Astrocyte of the hippocampus (primary cell): ENCODE measurements at places on chromosomes 7 and 10.

DNA sequence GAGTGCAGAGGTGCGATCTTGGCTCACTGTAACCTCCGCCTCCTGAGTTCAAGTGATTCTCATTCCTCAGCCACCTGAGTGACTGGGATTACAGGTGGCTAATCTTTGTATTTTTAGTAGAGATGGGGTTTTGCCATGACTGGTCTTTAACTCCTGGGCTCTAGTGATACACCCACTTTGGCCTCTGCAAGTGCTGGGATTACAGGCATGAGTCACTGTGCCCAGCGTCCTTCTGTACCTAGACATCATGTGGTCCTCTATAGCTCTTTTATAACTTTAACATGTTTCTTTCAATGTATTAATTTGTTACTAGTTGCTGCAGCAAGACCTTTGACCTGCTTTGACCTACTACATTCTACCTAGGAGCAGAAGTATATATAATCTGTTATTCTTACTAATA lies 38.7 kb upstream of the BICC1 start:
- no peak for DNase-seq

DNA sequence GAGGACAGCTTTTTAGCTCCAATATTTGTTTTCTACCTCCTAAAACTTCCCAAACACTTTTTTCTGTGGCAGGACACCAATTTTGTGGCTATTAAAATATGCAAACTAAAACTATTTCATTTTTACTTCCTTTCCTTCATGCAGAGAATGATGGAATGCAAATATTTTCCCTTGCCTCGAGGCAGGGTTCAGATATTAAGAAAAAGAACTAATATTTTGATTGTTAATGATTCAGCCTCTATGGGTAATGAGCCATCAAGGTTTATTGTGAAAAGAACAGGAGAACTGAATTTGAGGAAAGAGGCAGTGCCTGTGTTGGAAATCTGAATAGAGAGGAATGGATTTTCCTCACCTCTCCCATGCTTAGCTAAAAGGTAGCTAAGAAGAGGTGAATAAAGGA lies 43.1 kb upstream of the CASD1 start:
- no peak for DNase-seq

GRCh38 chr7:30471205-30471604 lies 7.4 kb downstream of the NOD1 start:
- DNase-seq = no peak

- peak; percentile 28 for DNase-seq
These were observed 26.5 kb upstream of the CNTNAP2 start for GRCh38 chr7:146090023-146090645.

DNA sequence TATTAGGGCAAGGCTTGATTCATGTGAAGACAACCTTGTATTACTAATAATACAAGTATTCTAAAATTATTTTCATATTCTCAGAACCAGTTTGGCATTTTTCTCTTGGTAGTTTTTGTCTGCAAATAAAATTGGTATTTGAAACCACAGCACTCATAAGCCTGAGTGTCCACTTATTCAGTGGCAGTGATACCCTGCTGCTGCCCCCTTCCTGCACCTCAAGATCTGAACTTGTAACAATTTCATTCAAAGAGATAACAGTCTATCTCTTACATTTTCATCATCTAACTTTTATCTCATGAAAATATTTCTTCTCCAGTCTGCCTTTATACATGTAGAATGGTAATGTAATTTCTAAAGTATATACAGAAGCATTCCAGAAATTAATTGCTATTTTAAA lies 9.3 kb downstream of the TFAM start:
- DNase-seq = no peak

DNA sequence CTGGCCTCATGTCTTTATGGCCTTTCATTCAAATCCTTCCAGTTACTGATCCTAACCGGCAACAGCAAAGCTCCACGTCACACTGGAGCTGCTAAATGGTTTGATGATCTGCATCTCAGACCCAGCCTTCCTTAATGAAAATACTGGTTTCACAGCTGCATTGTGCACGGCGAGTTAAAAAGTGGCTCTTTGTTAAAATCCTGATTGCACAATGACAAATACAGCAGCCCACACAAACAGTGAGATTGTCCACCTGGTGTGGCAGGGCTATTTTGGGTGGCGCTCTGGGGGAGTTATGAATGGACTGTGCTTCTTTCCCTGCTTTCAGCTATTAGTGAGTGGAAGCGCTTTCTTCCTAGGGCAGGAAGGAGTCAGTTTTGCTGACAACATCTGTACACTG lies 63.4 kb upstream of the C1QL3 start:
- no peak for DNase-seq

DNA sequence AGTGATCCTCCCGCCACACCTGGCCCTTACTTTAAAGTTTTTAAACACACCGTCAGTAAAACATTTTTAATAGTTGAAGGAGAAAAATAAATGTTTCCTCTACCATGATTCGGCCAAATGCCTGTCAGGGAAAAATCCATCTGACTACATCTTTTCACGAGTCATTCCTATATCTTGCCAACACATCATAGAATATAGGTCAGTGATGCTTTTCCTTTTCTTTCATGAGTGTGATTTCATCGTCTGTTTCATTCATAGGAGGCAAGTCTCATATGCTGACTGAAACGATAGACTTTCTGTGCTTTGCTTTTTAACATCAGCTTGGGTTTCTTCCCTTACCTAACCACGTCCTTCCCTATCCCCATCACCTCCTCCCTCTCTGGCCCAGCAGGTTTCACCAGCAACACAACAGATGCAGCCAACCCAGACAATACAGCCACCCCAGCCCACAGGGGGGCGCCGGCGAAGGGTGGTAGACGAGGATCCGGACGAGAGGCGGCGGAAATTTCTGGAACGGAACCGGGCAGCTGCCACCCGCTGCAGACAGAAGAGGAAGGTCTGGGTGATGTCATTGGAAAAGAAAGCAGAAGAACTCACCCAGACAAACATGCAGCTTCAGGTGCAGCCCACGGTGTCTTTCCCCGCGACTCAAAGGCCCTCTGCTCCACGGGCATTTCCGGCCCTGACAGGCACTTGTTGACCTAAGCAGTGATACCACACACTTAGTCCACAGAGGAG lies 149.2 kb downstream of the TRIL start:
- DNase-seq = no peak

DNA sequence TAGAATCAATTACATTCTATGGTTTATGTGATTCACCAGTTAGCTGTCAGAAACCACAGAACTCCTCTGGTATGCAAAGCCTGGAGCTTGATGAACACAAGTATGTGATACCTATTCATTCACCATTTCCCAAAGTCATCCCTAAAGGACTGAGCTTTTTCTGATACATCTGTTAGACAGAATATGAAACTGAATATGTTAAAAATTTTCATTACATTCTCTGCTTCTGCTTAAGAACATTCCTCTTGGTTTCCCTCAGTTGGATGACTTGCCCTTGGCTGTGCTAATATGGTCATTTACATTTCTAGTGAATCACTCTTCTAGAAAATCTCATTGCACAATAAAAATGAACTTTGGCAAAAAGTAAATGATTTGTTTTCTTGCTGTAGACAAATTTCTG lies 10.8 kb upstream of the PON1 start:
- DNase-seq = peak; percentile 80

DNA sequence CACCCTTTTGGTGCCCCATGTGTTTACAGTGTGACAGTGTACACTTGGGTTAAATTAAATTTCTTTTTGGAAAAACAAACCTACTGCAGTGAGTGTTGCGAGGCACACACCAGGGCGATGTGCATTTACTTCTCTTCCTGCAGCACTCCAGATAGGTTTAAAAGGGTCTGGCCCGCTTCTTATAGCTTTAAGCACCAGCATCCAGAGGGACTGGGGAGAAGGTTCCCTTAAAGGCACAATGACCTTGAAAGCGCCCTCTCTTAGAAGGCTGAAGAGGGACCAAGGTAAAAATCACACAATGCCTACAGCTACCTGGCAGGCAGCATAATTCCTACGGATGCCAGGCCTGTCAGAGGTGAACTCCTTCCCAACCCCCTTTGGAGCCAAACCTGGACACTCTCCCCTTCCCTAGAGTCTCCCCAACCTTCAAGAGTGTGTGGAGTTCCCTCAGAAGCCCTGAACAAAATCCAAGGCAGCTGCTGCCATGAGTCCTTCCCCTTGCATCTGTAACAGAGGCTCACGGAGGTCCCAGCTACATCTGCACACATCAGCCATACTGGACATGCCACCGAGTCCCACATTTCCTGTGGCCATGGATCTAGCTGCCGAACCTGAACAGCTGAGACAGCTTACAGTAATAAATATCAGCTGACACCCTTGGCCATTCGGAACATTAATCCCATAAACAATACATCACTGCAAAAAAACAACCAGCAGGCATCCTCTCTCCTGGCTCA lies 33.2 kb downstream of the TRIM8 start:
- no peak for DNase-seq

DNA sequence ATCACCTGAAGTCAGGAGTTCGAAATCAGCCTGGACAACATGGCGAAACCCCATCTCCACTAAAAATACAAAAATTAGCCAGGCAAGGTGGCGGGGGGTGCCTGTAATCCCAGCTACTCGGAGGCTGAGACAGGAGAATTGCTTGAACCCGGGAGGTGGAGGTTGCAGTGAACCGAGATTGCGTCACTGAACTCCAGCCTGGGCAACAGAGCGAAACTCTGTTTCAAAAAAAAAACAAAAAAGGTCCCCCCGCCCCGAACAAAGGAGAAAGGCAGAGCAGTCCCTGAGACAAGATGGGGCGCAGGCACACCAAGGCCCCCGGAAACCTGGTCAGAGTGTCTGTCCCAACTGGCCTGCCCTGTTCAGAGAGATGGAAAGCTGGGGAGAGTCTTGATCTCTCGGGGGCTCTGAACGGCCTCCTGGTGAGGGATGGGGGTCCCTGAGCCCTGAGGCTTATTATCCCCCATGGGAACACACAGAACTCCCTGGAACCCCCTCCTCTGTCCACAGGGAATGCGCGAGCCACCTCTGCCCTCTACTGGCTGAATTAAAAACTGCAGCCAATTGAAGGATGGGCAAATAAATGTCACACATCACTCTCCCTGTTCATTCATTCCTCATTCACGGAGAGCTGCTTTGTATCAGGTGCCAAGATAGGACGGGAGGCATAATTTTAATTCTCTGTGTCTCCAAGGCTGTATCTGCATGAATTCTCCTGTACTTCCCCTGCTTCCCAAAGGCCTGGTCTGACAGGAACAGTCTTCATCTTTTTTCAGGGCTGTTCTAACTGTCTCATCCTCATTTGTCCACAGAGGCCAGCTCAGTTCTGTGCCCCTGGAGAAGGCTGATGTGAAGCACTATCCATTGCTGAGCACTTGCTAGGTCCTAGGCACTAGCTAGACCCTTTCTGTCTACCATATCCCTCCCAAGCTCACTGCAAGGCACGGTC lies 28.9 kb downstream of the MAT1A start:
- peak; percentile 58 for DNase-seq

DNA sequence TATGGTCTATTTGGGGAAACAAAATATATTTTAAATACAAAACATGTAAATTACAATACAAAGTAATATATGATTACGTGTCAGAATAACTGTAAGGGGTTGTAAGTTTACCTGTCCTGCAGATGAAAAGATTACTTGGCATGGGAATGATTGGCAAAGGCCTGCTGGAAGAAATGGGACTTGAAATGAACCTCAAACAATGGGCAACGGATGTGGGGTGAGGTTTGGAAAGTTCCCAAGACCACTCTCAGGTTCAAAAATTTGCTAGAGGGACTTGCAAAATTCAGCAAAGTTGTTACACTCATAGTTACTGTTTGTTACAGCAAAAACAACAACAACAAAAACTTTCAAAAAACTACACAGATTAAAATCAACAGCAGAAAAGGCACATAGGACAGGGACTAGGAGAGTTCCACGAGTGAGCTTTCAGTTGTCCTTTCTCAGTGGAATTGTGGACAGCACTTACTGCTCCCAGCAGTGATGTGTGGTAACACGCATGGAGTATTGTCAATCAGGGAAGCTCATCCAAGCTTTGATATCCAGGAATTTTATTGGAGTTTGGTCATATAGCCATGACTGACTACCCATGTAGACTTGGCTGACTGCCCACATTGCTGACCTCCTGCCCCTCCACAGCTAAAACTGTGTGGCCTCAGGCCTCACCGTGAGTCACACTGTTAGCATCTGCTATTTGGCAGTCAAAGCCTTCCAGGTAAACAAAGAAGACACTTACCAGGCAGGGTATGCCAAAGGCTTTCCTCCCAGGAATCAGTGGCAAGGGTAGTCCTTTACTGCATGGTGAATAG lies 43.8 kb downstream of the EXOC6 start:
- peak; percentile 91 for DNase-seq

DNA sequence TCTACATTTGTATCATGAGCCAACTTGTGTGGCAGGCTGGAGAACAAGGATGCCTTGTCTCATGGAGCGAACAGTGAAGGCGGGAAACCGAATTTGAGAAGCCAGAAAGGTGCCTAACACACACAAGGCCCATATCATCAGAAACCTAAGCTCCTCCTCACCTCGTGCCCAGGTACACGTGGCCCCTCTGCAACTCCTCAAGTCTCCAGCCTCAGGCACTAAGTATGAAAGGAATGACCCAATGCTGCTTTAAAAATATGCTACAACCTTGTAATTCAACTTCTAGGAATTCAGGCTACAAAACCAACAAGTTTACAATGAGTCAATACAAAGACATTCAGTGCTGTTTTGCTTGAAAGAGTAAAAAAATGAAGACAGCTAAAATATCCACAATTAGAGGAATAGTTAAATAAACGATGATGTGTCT lies 95.7 kb downstream of the CDK6 start:
- peak; percentile 90 for DNase-seq

- no peak for DNase-seq
These were observed 334.7 kb downstream of the LRMDA start for GRCh38 chr10:75766106-75766505.

GRCh38 chr7:131104596-131105293 lies 222.9 kb upstream of the MKLN1 start:
- peak; percentile 13 for DNase-seq

DNA sequence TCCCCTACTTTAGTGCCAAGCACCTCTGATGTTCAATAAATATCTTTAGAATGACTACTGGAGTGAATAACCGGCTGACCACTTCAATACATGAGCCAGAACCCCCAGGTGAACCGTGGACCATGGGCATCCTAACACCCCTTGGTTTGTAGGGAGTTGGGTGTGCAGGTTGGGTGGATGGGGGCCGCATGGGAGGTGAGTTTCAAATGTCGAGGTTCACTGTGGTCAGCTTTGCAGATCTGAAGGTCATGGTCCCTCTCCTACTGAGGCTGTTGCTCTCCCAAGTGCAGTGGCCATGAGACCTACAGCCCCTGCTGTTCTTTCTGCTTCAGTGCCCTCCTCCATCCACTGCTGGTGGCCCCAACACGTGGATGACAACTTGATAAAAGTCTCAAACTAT lies 178.0 kb upstream of the MKI67 start:
- no peak for DNase-seq

GRCh38 chr10:59550061-59550460 lies 159.6 kb downstream of the SLC16A9 start:
- no peak for DNase-seq

- no peak for DNase-seq
These were observed 626 bp downstream of the PRPF18 start for GRCh38 chr10:13587391-13587790.
